Mesothelial cell of epicardium (in vitro differentiated cells): ENCODE measurements at places on chromosomes 3 and 15. TPM values are rescaled to one million over a fixed set of nuclear protein-coding genes. Genes with fewer than 3 reads are reported as not detected.
A peak's percentile ranks its signal among the peaks of the same experiment; 100 is the strongest.

RTP3 gene
- total RNA-seq, result not detected in 3 replicates

GRCh38 chr3:40313975-40314860, 4.7 kb downstream of the EIF1B start:
- no peak for DNase-seq

- no peak for DNase-seq
These were observed 25.0 kb downstream of the CD86 start for GRCh38 chr3:122080207-122080587.

- no peak for DNase-seq
These were observed 148.8 kb downstream of the ALDH1A2 start for GRCh38 chr15:57916695-57917094.

DNA sequence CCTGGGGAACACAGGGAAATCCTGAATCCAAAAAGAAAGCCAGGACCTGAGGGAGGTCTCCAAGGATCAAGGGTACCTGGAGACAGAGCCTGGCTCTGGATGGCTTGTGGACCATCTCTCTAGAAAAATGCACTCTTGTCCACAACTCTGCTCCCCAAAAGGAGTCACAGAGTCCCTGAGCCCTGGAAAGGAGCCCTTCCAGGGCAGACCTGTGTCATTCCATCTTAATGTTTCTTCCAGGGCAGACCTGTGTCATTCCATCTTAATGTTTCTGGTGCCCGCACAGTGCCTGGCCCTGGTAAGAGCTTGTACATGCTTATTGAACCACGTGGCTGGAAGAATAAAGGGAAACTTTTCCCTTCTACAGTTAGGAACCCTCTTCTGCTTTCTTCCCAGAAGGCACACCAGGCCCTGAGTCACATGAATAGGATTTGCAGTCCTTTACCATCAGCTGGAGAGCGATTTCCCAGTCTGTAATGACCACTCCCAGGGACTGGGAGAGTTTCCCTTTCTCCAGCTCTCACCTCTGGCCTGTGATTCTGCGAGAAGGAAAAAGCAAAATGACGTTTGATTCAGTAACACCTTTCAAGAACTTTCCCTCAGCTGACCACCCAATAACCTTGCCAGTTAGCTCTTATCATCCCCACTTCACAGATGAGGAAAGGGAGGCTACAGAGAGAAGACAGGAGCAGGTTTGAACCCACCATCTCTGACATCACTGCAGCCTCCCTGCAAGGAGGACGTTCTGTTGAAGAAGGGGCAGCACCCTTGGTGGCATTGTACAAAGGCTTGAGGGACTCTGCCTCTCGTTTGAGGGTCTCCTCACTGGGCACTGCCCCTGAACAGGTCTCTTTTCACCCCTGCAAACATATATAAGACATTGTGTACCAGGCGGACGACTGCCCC, 35.8 kb upstream of the SLCO2A1 start:
- DNase-seq, result peak; percentile 19

DNA sequence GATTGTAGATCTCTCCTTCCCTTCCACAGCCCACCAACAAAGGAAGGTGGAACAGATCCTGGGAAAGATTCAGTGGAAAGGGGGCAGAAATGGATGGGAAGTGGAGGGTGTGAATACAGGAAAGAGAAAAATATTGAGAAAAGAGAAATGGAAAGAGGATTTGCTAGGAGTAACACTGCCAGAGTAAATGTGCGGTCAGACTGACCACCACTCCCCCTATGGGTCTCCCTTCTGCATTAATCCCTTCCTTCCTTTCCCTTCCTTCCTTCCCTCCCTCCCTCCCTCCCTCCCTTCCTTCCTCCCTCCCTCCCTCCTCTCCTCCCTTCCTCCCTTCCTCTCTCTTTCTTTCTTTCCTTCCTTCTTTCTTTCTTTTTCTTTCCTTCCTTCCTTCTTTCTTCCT, 12.0 kb upstream of the COMMD2 start:
- DNase-seq, result no peak
